ENCODE measurements at places on chromosomes 7 and 10.

GRCh38 chr7:108280136-108280535 is 150.0 kb upstream of the LAMB4 start:
- no peak for DNase-seq

DNA sequence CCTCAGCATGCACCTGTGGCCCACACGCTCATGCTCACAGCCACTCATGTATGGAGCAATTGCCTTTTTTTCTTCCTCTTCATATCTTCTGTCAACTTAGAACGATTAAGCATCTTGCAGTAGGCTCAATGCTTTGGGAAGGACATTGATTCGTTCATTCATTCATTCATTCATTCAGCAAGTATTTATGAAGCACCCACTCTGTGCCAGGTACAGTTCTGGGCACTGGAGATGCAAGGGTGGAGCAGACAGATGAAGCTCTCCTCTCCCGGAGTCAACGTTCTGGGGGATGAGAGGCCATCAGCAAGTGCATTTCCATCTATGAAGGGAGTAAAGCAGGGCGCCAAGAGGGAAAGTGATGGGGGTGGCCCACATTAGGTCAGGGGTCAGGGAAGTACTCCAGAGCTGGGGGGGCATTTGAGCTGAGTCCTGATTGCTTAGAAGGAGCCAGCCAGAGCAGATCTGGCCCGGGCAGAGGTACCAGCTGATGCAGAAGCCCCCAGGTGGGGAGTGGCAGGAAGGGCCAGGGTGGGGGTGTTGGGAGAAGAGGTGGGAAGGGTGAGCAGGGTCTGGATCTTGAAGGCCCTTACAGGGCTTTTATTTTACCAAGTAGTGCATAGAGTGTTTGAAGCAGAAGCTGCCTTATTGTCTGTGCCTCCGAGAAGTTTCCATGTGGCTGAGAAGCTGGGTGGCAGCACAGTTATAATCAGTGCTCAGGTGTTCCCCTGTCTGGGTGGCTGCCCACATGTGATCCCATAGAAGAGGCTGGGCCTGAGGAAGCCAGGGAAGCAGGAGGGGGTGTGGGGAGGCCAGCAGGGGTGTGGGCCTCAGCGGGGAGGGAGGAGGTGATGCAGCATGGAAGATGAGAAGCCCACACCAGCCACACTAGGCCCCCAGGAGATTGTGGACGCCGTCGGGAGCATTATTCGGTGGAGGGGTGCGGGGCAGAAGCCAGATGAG is 36.2 kb downstream of the CHST3 start:
- no peak for DNase-seq

DNA sequence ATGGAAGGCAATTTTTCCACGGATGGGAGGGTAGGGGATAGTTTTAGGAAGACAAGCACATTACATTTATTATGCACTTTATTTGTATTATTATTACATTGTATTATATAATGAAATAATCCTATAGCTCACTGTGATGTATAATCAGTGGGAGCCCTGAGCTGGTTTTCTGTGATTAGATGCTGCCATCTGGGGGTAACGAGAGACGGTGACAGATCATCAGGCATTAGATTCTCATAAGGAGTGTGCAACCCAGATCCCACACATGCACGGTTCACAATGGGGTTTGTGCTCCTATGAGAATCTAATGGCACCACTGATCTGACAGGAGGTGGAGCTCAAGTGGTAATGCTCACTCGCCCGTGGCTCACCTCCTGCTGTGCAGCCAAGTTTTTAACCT is 103.9 kb upstream of the STK17A start:
- no peak for DNase-seq

DNA sequence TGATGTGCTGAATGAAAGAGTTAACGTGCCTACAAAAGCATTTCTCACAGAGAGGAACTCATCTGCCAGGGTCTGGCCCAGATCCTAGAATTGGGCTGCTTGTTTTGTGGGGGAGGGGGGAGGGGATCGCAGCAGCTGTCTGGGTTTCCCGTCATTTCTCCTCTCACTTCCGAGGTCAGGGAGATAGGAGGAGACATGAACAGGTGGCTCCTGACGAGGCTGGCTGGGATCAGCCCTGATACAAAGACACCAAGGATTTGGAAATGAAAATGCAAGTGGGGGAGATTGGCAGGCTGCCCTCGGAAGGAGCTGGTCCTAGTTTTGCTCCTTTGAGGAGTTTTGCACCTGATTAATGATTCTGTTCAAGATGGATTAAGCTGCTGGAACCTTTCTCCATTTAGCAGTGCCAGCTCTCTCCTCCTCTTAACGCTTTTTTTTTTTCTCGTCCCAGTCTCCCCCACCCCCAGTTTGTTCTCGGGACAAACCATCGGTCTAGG is 86.8 kb upstream of the KMT2C start:
- DNase-seq = no peak

DNA sequence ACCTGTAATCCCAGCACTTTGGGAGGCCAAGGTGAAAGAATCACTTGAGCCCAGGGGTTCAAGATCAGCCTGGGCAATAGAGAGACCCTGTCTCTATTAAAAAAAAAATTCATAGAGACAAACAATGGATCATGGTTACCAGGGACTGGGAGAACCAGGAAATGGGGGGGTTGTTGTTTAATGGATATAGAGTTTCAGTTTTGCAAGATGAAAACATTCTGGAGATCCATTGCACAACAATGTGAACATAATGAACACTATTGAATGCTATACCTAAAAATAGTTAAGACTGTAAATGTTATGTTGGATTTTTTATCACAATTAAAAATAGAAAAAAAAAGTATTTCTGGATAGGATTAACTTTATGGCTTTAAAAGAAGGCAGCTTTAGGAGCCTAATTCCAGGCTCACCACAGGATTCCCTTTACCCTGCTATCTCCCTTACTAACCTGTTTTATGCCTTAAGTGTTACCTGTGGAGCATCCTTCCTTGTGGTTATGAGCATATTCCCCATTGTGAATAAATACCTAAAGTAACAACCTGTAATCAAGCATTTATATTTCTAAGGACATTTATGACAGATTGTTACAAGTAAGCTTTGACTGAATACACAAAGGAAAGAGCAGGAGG is 45.1 kb upstream of the SGCE start:
- DNase-seq = no peak

GRCh38 chr7:74467876-74468275 is 14.2 kb downstream of the GTF2IRD1 start:
- DNase-seq = no peak

All from AG09309 (cell line).